ENCODE measurements at places on chromosomes 6 and 20.

- DNase-seq: no peak
Measured at GRCh38 chr6:34025861-34026260, 120.0 kb downstream of the GRM4 start.

DNA sequence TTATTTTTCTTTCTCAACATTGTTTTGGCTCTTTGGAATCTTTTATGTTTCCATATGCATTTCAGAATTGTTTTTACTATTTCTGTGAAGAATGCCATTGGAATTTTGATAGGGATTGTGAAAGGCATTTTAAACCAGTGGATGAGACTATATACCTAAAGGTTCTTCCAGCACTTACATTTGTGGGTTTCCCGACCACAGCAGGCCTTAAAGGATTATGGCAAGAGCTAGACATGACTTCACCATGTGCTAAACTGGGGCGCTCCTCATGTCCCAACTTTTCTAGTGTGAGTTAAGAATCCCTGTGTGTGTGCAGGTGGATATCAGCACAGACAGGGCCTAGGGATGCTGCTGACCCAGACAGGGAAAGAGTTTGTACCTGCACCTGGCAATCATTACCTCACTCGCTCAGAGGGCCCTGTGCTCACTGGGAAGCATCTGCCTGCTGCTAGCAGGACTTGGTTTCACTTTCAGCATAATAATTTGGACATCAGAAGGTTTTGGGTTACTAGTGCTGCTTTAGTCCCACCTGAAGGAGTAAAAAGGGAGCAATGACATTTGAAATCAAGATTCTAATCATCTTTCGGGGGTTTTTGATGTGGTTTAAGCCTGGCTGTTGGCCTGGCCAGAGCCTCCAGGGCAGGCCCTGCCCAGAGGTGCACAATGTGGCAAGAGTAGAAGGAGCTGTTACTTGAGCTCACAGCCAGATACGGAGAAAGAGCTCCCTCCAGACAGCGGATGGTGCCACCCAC is 137.1 kb downstream of the CDC5L start:
- no peak for DNase-seq

GRCh38 chr6:149867876-149868640 is 3.9 kb upstream of the LRP11 start:
- DNase-seq: no peak

DNA sequence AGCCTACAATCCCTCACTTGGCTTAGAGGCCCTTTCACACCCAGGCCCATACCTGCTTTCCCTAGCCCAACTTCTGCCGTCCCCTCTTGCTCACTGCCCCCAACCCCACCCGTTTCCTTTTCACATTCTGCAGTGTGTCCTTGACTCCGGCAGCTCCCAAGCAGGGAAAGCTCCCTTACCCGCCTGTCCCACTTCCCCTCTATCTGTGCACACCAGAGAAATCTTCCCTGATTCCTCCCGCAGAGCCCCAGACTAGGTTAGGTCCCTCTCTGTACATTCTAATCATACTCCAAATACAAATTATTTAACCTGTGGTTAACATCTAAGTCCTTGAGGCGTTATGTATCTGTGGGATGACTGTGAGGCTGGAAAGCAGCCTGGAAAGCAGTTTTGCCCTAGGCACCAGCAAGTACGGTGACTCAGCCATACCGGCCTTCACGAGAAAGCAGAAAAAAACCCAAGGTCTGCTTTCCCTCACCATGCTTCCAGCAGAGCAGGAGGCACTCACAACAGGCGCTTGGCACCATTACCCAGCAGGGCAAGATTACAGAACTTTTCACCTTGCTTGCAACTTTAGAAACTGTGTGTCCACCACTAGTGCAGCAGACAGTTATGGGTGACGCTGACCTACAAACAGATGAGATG is 22.3 kb downstream of the ELOVL5 start:
- DNase-seq: peak; percentile 70

DNA sequence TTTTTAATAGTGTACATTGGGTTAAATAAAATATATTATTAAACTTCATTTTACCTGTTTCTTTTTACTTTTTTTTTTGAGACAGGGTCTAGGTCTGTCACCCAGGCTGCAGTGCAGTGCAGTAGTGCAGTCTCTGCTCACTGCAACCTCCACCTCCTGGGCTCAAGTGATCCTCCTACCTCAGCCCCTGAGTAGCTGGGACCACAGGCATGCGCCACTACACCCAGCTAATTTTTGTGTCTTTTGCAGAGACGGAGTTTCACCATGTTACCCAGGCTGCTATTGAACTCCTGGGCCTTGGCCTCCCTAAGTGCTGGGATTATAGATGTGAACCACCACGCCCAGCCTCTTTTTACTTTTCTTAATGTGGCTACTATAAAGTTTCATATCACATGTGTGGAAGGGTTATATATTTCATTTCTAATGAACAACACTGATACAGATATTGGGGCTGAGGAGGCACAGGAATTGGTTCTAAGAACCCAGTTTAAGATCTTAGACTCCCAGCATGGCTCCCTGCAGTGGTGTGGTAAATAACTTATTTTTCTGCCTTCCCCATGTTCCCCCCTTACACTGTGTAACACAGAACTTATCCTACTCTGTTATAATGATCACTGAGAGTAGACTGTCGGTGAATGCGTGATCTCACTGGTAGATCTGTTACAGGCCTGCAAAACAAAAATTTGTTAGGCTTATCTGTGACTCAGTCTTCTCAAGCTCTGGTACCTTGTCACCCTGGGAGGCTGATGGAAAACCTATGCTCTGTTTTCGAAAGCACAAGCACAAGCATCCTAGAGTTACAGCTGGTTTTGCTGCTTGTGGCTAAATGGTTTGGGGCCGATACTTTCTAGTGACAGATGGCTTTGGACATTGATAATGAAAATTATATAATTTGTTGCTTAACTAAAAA is 5.8 kb upstream of the ATXN1 start:
- no peak for DNase-seq

DNA sequence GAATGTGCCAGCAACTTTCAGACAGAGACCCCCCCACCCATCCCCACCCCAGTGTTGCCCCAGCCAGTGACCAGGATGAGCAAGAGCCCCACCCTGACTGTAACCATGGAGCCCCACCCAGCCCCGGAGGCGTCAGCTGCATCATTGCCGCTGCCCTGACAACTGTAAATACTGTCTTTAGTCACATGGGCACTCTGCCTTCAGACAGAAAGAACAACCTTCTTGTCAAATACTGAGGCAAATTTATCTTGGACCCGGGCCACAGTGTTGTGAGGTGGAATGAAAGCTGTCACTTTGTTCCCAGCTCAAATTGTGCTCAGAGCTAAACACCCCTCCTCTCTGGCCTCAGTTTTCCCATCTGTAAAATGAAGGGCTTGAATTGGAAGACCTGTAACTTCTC is 23.7 kb downstream of the MOCS3 start:
- peak; percentile 74 for DNase-seq

DNA sequence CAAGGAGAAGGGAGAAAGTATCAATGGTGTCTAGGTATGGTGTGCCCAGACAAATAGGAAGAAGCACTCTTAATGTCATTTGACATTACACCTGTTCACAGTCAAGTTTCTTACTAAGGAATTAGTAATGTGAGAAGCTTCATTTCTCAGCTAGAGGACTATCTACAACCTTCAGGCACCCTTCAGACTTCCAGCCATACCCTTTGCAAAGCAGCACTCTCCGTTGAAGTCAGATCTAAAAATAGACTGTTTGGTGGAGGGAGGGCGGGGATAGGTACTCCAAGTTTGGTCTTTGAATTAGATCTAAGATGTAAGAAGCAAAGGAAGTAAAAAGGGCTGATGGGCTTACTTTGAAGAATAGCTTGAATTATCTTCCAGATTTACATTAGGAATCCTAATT is 311.1 kb downstream of the SLC35F1 start:
- peak; percentile 18 for DNase-seq

DNA sequence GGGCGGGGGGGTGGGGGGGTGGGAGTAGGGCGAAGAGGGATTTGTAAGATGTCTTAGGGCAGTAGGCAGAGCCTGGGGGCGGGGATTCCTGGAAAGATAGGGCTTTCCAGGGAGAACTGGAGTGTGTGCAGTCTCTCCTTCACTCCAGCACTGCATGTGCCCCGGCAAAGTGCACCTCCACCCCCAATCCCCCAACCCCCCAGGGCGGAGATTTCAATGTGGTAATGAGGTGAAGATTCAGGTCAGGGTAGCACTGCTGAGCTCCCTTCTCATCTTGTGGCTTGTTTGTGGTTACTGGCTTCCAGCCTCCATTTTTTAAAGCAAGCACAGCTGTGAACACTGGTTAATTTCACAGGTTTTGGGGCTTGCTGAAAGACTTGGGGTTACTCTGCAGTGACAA is 5.9 kb downstream of the TMEM239 start:
- peak; percentile 46 for DNase-seq

DNA sequence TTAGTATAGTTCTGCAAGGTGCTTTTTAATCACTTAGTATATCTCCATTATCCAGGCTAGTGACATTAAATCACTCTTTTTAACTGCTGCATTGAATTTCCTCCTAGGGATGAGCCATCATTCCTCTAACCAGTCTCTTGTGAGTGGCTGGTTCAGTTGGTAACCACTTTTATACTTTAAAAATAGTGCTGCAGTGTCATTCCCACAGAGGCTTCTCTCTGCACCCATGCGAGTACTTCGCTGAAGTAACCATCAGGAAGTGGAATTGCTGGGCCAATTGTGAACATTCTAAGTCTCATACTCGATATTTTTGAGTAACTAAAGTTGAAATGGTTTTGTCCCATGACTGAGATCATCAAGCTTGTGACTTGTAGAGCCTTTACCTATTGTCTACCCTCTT is 2.1 kb downstream of the BTN3A2 start:
- peak; percentile 32 for DNase-seq
